Stimulated activated CD4-positive, alpha-beta T cell treated with anti-CD3 and anti-CD28 coated beads, Interleukin-1b, Interleukin-23, amount 100 ng/mL, for 48 hours (primary cell): ENCODE measurements at places on chromosomes 11 and 22.

DNA sequence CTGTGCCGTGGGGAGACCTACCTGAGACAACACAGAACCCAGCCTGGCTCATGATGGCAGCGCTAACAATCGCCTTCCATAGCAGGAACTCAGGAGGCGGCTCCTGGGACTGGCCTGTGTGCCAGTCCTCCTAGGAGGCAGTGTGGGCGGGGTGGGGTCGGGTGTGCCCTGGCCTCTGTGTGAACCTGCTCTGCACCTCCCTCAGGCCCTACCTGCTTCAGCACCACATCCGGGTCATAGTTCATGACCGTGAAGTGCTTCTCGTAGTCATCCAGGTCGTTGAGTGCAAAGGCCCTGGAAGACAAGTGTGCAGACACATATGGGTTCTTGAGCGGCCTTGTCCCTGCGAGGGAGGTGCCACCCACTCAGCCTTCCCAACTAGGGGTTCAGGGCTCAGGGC, 15.3 kb downstream of the TTLL12 start:
- DNase-seq: no peak

DNA sequence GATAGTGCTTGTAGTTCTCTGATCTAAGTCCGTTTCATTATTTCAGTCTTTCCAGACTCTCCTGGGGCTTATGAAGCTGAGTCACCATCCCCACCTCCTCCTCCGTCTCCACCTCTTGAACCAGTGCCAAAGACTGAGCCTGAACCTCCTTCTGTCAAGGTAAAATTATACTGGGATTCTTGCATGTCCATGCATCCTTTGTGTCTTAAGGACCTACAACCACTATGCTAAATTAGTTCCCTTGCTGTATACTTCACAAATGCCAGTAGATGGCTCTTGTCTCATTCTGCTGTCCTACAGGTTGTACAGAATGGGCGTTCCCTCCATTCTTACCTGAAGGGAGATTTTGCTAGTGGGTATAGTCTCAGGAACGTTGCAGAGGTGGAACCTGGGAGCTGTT, 42.2 kb downstream of the POLD3 start:
- DNase-seq: no peak

- DNase-seq: no peak
Observed at GRCh38 chr11:36148701-36149100, 140.5 kb downstream of the COMMD9 start.

DNA sequence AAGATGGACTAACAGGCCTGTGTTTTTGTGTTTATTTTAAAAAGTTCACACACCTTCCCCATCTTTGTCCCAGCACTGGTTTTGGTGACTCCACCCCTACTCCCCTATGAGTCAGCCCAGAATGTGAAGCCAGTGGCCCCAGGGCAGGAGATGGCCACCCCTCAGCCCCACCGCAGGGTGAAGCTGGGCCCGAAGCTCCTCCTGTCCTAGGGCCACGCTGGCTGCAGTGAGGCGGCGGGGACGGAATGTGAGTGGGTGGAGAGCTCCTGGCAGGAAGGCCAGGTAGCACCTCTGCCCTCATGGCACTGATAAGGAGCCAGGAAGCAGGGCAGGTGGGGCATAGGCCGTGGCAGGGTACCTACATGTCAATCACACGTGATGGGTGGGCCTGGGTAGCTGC, 39.9 kb downstream of the SGSM3 start:
- no peak for DNase-seq

GRCh38 chr22:37269936-37270678, 12.2 kb upstream of the CYTH4 start:
- DNase-seq: no peak

DNA sequence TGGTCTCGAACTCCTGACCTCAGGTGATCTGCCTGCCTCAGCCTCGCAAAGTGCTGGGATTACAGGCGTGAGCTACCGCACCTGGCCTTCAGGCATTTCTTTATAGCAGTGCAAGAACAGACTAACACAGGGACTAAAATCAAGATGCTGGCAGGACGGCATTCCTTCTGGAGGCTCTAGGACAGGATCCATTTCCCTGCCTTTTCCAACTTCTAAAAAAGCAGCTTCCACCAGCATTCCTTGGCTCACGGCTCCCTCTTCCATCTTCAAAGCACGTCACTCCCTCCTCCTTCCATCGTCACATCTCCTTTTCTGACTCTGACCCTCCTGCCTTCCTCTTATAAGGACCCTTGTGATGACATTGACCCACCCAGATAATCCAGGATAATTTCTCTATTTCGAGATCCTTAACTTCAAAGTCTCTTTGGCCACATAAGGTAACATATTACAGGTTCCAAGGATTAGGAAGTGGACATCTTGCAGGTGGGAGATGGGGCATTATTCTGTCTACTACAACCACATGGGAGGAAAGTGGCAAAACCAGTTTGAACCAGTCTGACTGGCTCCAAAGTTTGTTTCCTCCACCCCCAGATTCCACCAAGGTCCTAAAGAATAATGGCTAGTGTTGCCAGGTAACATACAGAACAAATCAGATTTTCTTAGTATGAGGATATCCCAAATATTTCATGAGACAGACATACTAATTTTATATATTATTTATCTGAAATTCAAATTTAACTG, 172.5 kb downstream of the MN1 start:
- no peak for DNase-seq

DNA sequence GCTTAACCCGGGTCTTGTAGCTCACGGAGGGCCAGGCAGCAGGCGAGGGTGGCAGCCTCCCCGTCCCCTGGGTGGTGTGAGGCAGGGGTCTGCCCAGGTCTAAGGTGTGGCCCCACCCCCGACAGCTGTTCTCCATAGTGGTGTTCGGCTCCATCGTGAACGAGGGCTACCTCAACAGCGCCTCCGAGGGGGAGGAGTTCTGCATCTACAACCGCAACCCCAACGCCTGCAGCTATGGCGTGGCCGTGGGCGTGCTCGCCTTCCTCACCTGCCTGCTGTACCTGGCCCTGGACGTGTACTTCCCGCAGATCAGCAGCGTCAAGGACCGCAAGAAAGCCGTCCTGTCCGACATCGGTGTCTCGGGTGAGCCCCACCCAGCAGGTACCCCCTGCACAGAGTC, 24.4 kb downstream of the SYNGR1 start:
- no peak for DNase-seq

DNA sequence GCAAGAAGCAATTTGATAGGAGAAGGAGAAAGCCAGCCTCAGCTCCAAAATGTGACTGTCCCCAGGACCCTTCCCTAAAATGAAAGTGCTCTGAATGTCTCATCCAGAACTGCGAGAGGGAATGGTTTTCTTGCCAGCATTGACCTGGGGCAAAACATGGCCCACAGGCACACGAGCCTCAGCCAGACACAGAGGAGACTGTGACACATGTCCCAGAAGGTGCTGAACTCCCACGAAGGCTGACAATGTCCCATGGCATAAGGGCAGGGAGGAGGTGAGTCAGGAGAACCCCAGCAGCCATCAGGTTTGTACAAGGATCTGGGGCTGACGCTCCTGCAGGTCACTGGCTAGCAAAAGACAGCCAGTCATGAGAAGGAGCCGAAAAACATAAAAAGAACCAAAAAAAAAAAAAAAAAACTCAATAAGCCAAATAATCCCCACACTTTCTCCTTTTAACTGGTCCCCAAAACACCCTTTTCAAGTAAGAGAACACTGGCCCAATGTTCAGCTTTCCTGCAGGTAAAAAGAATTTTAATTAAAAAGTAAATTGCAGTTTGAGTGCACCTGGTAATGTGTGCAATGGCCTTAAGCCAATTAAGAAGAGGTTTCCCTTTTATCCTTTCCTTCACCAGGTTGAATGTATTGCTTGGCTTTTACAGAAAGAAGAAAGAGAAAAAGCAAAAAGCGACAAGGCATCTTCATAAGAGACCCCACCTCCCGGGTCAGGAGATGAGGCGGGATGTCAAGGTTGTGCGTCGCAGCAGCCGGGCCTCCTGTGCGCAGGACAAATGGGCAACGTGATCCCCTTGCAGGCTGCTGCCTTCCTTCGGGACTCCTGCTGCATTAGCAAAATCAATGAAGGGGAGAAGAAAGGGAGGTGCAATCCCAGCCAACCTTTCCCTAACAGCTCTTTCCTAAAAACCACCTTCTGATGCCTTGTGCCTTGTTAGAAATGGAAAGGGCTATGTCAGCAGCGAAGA, 43.6 kb downstream of the GALNT18 start:
- no peak for DNase-seq
